Central memory CD8-positive, alpha-beta T cell (primary cell): ENCODE measurements at places on chromosomes 7 and 10.

DNA sequence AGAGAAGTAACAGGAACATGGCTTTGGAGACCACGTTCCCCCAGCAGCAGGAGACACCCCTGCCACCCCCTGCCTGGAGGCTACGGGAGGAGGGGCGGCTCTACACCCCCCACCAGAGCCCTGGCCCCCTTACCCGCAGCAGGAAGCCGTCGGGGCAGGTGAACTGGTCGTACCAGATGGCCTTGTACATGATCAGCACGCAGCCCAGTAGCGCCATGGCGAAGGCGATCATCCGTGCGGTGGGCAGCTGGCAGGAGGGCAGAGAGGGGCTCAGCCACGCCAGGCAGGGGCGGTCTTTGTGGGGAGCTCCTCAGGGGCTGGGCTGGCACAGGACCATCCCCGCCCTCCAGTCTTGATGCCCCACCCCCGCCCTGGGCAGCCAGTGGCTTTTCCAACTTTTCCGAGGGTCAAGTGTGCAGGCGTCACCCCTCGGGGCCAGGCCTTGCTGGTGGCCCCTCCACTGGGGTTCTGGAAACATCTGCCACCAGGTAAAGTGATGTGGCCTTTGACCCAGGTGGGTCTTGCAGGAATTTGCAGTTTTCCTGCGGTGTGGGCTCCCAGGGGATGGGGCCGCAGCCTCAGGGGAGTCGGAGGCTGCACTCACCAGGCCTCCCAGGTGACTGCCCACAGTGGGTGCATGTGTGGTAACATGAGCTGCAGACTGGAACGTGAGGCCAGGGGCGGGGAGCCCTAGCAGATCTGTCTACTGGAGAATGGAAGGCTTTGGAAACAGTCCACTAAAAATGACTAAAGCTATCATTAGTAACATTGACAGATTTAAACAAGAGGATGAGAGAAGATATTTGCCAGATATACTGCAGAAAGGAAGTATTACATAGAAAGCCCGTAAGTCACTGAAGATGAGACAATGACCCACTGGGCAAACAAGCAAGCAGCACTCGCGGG lies 9.7 kb downstream of the CALY start:
- DNase-seq: no peak

DNA sequence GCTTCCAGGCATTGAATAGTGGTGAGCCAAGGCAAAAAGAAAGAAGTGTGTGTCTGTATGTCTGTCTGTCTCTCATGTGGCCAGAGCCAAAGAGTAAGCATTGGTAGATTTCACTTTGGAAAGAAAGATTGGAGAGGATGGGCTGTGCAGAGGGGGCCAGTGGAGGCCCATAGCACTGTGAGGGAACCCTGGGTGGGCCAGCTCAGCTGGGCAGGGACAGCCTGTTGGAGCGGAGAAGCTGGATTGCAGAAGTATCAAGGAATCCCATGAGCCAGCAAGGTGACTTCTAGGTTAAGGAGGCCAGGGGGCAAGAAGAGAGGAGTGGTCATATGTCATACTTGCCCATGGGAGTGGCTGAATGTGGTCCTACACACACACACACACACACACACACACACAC lies 1.5 kb upstream of the GRID1 start:
- no peak for DNase-seq

DNA sequence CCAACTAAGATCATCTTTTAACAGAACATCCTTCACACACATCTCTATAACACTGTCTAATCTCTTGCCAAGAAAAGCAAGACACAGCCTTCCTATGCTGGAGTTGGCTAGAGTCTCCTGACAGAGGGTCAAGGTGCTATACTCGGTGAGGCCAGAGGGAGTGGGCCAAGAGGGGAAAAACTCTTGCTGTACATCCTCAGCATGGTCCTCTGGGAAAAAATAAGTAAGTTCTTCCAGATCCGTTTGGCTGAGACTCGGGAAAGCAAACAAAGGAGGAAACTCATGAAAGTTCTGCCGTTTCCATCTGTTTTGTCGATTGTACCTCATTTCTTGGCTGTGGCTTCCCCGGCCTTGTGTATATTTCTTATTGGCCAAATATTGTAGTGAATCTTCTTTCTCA lies 33.9 kb downstream of the VWDE start:
- DNase-seq: no peak

GRCh38 chr10:47169581-47169980 lies 130.4 kb upstream of the GDF10 start:
- DNase-seq: no peak

DNA sequence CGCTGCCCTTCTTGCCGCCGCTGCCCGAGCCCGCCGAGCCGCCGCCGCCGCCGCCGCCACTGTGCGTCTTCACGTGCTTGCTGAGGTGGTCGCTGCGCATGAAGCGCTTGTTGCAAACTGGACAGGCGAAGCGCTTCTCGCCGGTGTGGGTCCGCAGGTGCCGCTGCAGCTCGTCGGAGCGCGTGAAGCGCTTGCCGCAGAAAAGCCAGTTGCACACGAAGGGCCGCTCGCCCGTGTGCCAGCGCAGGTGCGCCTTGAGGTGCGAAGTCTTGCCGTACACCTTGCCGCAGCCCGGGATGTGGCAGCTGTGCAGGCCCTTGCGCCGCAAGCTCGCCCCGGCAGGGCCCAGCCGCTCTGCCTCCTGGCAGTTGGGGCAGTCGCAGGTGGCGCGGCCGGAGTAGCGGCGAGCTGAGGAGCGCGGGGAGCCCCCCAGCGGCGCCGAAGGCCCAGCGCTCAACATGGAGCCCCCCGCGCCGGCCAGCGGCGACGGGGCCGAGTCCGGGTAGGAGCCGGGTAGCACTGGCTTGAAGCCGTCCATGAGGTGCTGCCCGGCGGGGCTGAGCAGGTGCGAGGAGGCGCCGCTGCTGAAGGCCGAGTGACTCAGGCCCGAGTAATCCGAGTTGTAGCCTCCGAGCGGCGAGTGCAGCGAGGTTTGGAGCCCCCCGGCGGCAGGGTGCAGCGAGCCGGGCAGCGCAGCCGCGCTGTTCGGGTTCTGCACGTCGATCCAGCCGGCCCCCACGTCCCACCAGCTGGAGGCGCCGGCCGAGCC lies 2.1 kb downstream of the SP8 start:
- no peak for DNase-seq

DNA sequence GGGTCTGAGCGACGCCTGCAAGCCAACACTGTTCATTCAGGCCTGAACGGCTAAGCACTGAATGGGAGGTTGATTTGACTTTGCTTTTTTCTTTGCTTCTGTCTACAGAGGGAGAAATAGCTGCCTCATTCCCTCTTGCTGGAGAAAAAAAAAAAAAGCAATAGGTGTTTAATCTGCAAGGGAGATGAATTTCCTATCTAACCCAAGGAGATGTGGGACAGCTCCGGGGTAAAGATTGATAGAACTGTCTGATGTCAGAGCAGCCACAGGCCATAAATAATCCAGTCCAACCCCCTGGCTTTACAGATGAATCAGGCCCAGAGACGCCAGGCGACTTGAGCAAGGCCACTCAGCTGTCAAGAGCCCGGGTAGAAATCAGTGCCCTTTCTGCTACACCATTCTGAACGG lies 168.0 kb downstream of the ARHGAP12 start:
- no peak for DNase-seq

GRCh38 chr10:103982639-103983038 lies 15.7 kb downstream of the SLK start:
- no peak for DNase-seq

DNA sequence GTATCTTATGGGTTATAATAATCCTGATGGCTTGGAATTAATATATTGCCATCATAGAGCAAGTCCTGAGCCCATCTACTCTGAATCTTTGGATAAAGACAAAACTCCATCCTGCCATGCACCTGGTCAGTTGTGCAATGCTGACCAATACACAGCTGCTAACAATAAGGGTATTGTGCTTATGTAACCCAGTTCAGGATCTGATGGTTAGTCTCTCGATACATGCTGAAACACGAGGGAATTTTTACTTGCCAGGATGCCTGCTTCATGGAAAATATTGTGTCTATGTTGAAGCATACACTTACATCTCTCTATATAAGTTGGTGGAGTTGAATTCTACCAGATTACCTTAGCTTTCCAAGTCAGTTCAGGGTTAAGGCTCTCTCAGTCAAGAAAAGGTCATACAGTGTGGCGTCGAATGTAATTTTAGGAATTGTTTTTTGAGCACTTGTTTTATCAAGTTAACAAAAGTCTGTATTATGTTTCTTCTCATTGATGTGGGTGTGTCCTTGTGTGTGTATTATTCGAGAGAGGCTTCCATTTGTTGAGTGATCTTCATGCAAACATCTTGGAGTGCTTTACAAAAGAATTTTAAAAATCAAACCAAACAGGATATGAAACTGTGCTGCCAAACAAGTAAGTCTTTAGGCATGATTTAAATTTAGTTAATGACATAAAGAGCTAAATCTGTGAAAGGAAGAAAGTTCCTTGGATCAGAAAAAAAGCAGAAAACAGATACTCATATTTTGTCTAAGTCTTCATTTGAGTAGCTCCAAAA lies 449.1 kb downstream of the SUGCT start:
- DNase-seq: no peak

DNA sequence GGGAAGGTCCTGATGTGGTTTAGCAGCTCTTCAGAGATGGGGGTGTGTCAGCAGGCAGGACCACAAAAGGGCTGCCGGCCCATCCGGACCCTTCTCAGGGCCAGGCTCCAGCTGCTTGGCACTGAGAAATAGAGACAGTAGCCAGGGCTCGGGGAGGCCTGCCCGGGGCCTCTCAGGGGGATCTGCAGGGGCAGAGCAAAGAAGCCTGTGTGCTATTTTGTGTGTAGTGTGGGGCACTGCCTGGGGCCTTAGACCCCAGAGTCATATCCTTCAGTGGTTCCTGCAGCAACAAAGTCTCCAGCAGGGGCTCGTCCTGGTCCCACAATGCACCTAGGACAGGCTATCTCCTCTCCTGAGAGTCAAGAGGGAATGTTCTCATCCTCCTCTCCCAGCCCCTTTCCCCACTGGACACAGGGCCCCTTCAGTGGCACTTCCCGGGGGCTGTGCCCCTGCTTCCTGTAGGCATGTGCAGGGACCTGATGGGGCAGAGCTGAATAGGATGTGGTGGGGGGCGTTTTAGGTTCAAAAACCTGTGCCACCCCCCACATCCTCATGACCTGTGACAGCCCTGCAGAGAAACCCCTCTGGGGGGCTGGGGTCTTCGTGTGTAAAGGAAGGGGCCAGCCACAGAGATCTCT lies 159.5 kb upstream of the RHEB start:
- DNase-seq: no peak

DNA sequence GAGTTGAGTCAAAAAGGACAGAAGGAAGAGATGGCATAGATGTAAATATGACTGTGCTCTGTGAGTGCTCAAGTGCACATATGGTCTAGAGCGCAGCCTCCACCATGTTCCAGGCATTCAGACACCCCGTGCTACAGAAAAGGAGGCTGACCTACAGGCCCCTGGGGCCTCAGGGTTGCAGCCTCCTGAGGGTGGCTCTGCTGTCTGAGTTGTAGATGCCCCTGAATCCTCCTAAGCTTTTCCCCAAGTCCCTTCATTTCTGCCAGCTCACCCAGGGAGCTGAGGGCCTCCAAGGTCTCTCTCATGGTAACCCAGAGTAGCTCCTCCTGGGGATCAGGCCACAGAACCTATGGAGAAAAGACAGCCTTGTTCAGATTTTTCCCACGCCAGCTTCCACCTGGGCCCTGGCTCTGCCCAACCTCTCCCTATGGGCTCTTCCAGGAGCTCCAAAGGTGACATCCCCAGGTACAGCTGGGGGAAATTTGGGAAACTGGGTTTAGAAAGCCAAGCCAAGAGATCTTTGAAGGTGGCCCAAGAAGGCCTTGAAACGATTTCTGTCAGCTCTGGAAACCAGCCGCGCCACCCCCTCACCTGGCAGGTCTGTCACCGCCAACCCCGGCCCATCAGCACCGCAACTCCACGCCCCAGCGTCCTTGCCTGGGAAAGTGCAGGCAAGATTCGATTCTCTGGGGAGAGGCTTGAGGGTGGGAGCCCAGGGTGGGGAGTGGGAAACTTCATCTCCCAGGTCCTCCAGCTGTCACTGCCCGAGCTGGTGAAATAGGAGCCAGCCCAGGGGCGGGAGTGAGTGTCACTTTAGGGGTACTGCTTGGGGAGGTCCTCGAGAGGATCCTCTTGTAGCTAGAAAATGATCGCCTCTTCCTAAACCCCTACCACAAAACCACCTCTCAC lies 2.4 kb downstream of the ZNF467 start:
- DNase-seq: no peak

DNA sequence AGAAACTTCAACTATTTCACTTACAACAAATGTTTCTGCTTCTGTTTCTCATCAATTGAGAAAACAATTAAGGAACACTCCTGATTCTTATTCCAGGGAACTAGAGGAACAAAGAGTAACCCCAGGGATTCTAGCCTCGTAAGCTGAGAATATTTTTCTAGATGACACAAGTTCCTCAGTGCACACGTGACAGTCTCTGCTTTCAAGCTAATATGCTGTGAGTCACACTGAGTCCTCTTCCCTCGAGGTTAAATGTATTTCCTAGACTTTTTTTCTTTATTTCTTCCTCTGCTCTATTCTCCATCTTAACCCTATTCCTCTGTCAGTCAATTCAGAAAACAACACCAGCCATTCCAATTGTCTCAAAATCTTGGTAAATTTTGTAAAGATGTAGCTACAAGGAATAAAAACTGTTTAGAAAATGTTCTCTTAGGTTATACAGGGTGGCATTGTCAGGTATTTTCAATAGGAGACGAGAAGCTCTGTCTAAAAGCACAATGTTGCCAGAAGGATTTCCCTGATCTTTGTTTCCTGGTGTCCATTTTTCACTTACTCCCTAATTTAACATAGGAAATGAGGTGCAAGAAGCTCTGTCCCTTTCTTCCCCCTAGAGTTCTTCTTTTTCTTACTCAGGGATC lies 5.8 kb upstream of the C1GALT1 start:
- DNase-seq: no peak

DNA sequence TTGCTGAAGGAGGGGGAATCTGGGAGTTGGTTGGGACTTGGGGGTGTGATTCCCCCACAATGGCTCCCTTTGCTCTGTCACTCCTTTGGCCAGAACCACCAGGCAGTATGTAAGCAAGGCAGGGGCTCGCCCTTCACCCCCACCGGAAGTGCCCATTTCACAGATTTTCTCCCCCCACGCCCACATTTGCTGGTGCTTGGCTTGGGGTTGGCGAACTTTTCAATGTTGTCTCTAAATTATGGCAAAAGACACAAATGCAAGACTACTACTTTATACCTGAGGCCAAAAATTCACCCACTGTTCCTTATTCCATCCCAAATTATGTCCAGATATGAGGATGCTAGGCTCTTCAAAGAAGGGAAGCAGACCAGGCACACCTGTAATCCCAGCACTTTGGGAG lies 24.5 kb downstream of the RBAK start:
- DNase-seq: no peak

GRCh38 chr10:117318909-117319308 lies 56.3 kb downstream of the PDZD8 start:
- DNase-seq: no peak

DNA sequence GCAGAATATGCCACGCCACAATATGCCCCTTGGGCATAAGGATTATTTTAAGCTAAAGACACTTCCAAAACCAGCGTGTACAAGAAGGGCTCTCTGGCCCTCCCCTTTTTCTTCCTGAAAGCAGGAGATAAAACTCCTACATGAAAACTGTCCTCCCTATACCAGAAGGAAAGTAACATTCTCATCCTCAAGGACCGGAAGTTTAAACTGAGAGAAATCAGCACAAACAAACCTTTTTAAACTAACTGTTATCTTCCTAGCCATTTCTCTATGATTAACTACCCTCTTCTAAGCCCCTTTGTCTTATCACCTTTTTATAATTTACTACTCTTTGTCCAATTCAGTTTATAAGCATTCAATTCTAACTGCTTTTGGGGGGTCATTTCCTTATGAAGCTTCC lies 16.4 kb upstream of the RAPGEF5 start:
- no peak for DNase-seq

- no peak for DNase-seq
Observed at GRCh38 chr7:99779949-99780348, 4.0 kb downstream of the CYP3A4 start.
